ENCODE measurements at places on chromosomes 4 and X.

DNA sequence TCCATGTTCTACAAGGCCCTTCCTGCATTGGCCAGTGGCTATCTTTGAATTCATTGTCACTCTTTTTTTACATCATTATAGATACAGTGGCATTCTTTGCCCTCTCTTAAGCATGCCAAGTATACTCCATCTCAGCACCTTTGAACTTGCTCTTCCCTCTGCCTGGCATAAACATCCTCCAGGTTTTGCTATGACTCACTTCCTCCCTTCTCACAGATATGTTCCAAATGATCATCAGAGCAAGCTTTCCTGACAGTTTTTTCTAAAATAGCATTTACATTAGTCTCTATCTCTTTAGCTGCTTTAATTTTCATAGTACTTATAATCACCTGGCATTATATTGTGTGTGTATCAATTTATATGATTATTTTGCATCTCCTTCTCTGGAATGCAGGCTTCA, 553.3 kb upstream of the MAGEB2 start:
- no peak overlapping the region for H3K27ac ChIP-seq
- H3K36me3 ChIP-seq = no peaks in the 10 kb centered on the region
- DNase-seq = no peak
- H3K27me3 ChIP-seq = no peaks in the 10 kb centered on the region
- H3K4me3 ChIP-seq = no peak overlapping the region

DNA sequence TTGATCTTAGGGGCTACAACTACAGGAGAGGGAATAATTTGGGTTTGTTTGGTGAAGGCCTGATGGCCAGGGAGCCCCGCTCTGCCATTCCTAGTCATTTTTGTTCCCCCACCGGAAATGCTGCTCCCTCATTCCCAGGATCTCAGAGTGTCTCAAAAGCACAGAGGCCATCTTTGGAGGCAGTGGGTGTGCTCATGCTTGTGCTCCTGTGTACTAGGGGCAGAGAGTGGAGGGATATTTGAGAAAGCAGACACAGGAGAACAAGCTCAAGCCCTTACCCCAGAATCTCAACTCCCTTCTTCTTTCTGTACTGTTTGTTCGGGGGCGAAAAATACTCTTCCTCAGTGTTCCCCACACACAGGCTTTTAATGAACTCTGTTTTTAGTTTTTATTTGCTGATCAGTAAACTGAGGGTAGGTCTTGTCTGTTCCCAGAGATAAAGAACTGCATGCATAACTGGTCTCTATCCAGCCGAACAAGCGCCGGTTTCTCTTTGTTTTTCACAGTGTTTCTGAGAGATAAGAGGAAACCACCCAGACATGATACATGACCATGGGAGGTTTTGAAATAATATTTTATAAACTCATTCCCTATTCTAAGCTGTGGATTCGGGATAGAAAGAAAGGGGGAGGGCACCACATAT, 32.9 kb upstream of the XK start:
- H3K27me3 ChIP-seq = no peaks in the 10 kb centered on the region
- no peak overlapping the region for H3K4me3 ChIP-seq
- H3K36me3 ChIP-seq = no peaks in the 10 kb centered on the region
- DNase-seq = no peak
- H3K4me1 ChIP-seq = peaks cover 21% of the 10 kb centered on the region

GRCh38 chrX:124548571-124548970, 202.2 kb downstream of the SH2D1A start:
- H3K36me3 ChIP-seq = no peaks in the 10 kb centered on the region
- H3K4me1 ChIP-seq = peaks cover 16% of the 10 kb centered on the region
- no peaks in the 10 kb centered on the region for H3K27me3 ChIP-seq
- no peak overlapping the region for H3K4me3 ChIP-seq
- H3K27ac ChIP-seq = no peak overlapping the region

GRCh38 chr4:36213977-36214376, 30.3 kb downstream of the ARAP2 start:
- no peaks in the 10 kb centered on the region for H3K36me3 ChIP-seq
- no peak overlapping the region for H3K27ac ChIP-seq
- DNase-seq = no peak
- no peak overlapping the region for H3K4me3 ChIP-seq
- no peaks in the 10 kb centered on the region for H3K27me3 ChIP-seq
